NCI-H2171 (cell line): ENCODE measurements at places on chromosomes 1 and 21.

DNA sequence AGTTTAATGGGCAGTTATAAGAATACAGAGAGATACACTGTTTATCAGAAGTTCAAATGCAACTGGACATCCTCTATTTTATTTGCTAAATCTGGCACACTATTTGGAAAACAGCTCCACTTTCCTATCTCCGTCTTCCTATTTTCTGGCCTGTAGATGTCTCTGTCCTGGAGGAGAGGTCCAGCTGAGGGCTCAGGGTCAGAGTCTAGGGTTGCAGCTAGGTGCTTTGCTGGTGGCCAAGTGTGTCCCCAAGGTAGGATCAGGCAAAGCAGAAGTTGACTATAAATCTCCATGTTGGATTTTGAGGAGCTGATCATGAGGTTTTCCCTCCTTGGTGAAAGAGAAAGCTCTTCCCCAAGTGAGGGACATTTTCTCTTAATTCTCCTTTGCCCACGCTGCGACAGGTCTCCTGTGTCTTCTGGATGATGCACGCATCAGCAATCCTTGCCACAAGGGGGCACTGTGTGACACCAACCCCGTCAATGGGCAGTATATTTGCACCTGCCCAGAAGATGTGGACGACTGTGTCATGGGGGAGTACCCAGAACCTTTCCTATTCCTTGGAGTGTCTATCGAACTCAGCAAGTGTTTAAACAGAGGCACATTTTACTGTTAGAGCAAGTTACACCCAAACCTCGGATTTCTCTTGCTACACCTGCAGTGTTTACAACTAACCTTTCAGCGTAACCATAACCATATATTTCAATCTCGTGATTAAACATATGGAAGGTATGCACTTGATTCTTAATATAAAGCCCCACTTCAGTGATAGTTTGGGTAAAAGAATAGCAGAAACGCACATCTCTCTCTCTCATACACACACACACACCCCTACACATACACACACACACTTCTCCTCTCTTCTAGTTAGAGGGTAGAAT lies 10.2 kb downstream of the ADAM30 start:
- DNase-seq = no peak

DNA sequence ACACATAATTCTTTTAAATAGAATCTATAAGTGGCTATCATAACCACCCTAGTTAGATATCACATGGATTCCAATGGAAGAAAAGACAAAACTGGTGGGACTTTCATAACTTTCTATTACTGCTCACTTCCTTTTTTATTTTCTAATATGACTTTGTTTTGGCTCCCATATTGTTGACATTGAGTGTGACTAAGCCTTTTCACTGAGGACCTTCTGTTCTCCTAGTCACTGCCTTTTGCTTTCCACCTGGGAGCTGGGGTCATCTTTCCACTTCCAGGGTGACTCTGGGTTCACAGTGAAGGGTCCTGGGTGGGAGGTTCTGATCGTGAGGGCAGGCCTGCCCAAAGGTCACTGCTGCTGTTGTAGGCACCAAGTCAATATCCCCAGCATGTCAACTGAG lies 275.8 kb downstream of the TGFB2 start:
- no peak for DNase-seq

GRCh38 chr1:22855668-22856606 lies 116.7 kb downstream of the LACTBL1 start:
- DNase-seq = no peak

- no peak for DNase-seq
Measured at GRCh38 chr1:67700692-67701410, 15.8 kb downstream of the GADD45A start.

- no peak for DNase-seq
Measured at GRCh38 chr1:166884040-166884642, 8.1 kb upstream of the TADA1 start.

- DNase-seq = no peak
Measured at GRCh38 chr1:56200896-56201295, 378.5 kb downstream of the PLPP3 start.

DNA sequence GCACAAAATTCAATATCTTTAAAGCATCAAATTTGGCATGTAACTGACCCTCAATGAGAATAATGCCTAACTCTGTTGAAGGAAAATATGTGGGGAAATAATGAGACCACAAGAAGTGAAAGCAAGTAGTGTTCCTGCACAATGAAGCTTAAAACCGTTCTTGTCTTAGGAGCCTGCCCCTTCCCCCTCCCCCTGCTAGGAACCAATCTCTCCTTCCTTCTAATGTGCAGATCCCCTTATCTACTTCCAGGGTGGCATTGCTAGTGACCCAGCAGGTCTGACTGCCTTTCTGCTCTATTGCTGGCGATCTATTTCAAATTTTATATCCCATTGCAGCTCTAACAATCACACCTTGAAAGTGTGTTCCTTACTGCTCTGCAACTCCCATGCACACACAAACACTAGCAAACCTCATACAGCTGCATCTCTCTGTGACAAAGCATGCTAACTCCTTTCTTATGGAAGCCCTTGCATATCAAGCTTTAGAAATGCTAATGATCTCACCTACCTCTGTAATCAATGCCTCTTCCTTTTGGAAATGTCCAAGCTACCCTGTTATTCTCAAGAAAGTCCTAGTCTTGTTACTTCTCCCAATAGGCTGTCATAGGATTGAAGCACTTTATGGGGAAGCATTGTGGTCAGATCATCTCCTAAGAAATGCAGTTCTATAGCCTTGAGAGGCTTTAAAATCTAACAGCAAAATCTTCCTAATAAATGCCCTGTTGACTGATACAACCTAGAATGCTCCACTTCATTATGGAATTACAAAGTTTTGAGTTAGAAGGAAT lies 26.5 kb downstream of the BCL9 start:
- no peak for DNase-seq

GRCh38 chr21:35438643-35439404 lies 389.7 kb upstream of the RUNX1 start:
- DNase-seq = no peak

DNA sequence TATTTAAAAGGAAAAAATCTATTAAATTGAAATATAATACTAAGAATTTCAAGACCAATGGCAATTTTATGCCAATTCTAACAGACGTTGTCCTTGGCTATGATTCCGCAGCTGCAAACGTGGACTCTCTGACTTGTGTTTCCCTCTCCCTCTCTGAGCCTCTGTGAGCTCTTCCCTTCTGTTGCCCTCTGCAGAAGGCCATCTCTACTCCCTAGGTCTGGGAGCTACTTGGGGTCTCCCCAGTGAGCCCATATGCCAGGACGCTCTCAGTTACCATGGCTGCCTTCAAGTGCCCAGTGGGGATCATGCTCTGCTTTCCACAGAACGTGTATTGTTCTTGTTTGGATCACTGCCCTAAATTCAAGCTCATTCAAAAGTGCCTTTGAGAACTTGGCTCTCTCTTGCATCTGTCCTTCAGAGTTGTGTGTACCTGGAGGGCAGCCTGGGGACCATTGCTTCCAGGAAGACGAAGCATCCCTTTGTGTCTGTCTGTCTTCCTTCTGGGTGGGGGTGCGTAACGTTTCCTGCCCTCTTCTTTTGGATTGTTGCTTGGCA lies 97.5 kb upstream of the TSPAN2 start:
- DNase-seq = no peak

GRCh38 chr1:98389809-98390208 lies 271.7 kb upstream of the SNX7 start:
- no peak for DNase-seq

DNA sequence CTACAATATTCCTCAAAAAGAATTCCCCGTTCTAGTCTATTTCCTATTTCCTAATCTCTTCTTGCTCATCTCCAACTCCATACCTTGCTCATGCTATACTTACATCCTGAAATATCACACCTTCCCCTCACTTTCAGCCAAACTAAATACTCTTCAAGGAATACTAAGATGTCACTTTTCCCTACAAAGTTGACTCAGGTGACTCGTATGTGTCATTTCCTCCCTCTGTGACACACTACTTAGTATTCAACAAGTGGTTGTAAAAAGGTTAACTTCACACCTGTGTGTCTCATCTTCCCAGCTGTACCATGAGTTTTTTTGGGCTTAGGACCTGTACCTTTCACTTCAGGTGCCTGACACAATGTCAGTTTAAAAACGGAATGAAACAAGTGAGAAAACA lies 81.9 kb upstream of the LBR start:
- no peak for DNase-seq

DNA sequence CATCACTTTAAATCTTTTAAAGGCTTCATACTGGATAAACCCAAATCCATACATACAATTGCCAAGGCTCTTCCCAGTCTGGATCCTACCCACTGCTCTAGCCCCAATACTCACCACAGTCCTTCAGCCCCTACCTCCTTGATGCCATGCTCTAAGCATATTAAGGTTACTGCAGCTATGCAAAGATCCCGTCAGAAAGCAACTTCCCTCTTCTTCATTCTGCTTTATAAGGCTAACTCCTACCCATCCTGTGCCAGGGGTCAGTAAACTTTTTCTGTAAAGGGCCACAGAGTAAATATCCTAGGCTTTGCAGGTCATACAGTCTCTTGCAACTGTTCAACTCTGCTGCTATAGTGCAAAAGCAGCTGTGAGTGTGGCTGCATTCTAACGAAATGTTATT lies 34.3 kb upstream of the MTF1 start:
- no peak for DNase-seq

GRCh38 chr1:28509705-28510272 lies 3.9 kb downstream of the RCC1 start:
- no peak for DNase-seq

DNA sequence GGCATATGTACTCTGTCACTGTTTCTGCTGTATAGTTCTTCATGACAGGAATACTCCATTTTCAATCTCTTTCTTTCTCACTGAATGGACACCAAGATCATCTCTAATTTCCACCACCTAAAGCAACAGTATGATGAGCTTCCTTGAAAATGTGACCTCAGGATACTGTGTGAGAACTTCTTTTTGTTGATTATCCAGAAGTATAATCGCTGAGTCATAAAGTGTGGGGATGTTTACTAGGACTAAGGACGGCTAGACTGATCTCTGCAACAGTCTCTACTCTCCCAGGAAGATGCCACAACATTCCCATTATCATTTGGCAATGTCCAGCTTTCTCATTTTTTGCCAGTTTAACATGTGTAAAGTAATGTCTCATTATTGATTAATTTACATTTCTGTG lies 70.3 kb downstream of the TNFSF18 start:
- no peak for DNase-seq

DNA sequence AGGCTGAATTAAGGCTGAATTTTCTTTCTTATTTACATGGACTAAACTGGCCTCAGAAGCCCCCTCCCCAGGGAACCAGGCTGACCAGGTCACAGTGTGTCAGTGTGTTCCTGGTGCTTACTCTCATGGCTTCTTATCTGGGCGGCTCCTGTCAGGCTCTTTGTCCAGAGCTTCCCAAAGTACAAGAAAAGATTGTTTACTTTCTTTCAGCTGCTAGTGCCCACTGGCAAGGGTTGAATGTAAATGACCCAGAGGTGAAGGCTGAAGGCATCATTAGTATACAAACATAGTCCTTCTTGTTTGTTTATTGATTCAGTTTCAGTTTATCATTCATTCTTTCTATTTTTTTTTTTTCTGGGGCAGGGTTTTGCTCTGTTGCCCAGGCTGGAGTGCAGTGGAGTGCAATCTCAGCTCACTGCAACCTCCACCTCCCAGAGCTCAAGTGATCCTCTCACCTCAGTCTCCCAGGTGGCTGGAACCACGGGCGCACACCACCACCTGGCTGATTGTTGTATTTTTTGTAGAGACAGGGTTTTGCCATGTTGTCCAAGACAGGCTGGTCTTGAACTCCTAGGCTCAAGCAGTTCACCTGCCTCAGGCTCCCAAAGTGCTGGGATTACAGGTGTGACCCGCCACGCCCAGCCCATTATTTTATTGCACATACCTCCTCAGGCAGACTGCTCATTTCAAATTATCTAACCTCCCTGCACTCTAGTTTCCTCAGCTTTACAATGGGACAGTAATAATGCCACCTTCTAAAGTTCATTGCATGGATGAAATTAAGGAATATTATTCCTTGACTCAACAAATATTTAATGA lies 9.8 kb upstream of the KDM4A start:
- no peak for DNase-seq

DNA sequence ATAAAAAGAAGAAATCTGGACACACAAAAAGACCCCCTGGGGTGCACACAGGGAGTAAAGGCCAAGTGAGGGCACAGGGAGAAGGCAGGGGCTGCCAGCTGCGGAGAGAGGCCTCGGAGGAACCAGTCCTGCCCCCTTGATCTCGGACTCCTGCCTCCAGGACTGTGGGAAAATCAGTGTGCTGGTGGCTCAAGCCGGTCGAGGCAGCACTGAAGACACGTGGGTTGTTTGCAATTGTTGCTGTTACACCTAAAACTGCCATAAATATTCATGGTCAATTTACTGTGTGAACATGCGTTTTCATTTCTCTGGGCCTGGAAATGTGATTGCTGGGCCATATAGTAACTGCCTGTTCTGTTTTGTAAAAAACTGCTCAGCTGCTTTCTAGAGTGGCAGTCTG lies 18.5 kb downstream of the IBA57 start:
- DNase-seq = no peak

GRCh38 chr1:37485902-37486679 lies 11.7 kb downstream of the ZC3H12A start:
- peak; percentile 43 for DNase-seq

DNA sequence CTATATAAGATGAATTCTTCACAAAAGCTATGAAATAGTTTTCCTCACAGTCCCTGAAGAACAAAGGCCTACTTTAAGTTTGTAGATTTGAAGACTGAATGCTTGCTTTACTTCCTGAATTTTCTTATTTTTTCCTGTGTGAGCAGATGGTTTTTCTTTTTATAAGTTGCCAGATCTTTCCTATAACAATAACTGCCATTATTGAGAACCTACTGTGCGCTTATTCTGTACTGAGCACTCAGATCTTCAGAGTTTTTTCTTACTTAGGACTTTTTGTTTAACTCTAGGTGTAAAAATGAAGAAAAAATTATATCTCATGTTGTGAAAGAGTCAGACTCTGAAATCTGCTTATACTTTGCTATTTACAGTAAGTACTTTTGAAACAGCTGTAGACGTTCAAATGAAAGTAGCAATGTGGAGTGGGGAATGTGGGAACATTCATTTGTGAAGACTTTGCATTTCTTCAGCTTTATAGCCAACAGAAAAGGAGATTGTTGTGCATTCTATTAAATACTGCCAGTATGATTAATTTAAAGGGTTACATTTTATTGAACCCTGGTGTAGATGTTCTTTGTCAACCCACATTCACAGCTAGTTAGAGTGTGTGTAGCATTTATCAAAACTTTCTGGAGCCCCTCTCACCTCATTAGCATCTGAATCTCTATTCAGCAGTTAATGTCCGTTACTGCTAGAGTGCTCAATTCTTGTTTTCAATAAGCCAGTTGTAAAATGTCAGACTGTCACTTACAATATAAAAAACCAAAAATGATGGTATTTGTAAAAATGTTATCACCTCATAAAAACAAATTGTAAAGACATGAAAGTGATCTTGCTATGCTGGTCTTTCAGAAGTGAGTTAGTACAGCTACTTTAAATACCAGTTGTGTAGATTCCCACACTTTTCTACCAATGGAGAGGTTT lies 29.0 kb downstream of the NFIA start:
- DNase-seq = no peak
